ENCODE measurements at places on chromosomes 5 and 9. TPM values are rescaled to one million over a fixed set of nuclear protein-coding genes. Genes with fewer than 3 reads are reported as not detected.
A peak's percentile ranks its signal among the peaks of the same experiment; 100 is the strongest.

Gene CRB2
- not detected for polyA plus RNA-seq

Gene TTC33
- polyA plus RNA-seq = 1.4 TPM

Gene SPINK1
- polyA plus RNA-seq = not detected

Gene URM1
- 86.5 TPM for polyA plus RNA-seq

Gene CDHR2
- not detected for polyA plus RNA-seq

Gene ZNF879
- 1.2 TPM for polyA plus RNA-seq

Gene PLPP7
- 2.7 TPM for polyA plus RNA-seq

Gene ADAMTS16
- polyA plus RNA-seq = not detected

Gene CDH9
- polyA plus RNA-seq = not detected

Gene IRX1
- not detected for polyA plus RNA-seq

Gene LTC4S
- polyA plus RNA-seq = 6.3 TPM

Gene KCNV2
- not detected for polyA plus RNA-seq

Gene MYOZ3
- polyA plus RNA-seq = 0.59 TPM

GRCh38 chr9:36041506-36041905 lies 4.8 kb downstream of the RECK start:
- peaks cover 34% of the 10 kb centered on the region for H3K4me1 ChIP-seq
- H3K36me3 ChIP-seq = no peaks in the 10 kb centered on the region
- no peak overlapping the region for H3K4me3 ChIP-seq
- peak; percentile 29 for DNase-seq
- H3K27ac ChIP-seq = peak overlapping the region; percentile 14

DNA sequence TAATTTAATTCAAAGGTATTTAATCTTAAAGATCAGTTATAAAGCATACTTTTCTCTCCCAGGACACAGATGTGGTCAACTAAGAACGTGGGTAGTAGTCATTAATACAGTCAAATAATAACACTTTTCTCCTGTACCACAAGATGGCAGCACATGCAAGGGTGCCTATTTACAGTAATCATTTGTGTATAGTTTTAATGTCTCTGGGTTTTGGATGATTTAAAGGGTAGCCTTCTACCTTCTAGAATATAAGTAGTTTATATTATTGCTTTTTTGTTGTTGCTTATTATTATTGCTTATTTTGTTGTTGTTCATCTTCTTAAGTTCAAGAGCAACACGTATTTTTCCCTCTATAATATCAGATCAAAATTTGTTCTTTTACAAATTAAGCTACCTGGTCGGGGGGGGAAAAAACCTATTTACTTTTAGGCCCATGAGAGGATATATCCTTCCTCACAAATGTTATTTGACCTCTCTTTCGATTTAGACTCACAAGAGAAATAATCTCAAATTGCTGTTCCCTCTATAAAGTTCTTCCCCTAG lies 59.6 kb upstream of the SLC27A6 start:
- H3K4me3 ChIP-seq = no peak overlapping the region
- no peaks in the 10 kb centered on the region for H3K27me3 ChIP-seq
- H3K27ac ChIP-seq = no peak overlapping the region

DNA sequence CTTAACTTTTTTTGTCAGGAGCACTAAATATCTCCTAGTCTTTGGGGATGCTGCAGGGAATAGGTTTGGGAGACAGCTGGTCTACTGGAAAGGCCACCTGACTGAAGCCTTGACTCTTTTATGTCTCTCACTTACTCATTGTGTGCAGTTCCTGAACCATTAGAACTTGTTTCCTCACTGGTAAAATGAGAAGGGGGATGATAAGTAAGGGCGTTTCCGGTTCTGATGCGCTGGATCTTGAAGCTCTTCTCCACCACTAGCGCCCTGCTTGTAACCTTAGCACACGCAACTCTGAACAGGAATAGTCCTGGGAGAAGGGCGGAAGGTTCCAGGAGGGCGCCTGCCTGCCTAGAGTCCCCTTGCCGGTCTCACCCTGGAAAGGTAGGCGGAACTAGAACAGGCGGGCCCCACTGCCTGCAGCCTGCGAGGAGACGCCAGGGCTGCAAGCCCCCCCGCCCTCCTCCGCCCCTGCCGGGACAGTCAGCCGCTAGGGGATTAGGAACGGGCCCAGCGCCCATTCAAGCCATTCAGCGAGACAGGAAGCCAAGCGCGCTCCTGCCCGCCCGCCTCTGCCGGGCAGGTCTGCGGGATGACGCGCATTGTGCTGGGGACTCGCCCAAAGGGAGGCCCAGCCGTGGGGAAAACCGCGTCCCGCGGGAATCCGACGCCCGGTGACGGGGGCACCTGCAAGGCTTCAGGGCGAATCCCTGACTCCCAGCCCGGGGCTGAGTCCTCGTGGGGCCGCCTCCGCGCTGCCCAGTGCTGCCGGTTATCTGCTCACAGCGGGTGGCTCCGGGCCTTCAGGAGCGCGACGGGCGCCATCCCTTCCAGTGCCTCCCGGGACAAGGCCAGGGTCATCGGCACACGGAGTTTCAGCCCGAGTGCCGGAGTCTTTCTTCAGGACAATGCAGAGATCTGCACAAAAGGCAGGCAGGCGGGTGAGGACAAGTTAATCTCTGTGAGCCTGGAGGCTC lies 44.0 kb upstream of the XPA start:
- peaks cover 4% of the 10 kb centered on the region for H3K4me1 ChIP-seq
- H3K27me3 ChIP-seq = peaks cover 35% of the 10 kb centered on the region
- H3K36me3 ChIP-seq = no peaks in the 10 kb centered on the region
- peak; percentile 33 for DNase-seq

GRCh38 chr5:144009116-144009515 lies 161.3 kb downstream of the YIPF5 start:
- no peaks in the 10 kb centered on the region for H3K36me3 ChIP-seq
- no peak for DNase-seq
- no peaks in the 10 kb centered on the region for H3K27me3 ChIP-seq

GRCh38 chr5:20654746-20655145 lies 666.7 kb upstream of the CDH18 start:
- H3K4me3 ChIP-seq = no peak overlapping the region
- H3K27me3 ChIP-seq = no peaks in the 10 kb centered on the region
- no peak overlapping the region for H3K27ac ChIP-seq
- no peaks in the 10 kb centered on the region for H3K4me1 ChIP-seq
- H3K36me3 ChIP-seq = no peaks in the 10 kb centered on the region
- DNase-seq = no peak

DNA sequence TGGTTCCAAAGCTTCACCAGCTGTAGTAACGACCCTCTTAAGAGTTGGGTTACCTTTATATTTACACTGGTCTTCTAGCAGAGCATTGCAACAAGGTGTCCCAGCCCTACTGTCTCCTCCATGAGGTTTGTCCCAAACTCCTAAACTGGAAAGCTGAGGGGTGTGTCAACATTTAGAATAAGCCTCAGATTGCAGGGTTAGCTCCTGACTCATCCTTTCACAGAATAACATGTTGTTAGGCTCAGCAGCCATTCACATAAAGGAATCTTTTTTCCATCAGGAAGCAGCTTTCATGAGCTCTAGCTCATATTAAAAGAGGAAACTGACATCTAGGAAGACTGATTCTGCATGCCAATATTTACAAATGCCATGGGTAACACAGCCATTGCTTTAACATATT lies 238.7 kb downstream of the EFNA5 start:
- H3K27ac ChIP-seq = peak overlapping the region; percentile 25
- H3K36me3 ChIP-seq = no peaks in the 10 kb centered on the region
- H3K4me1 ChIP-seq = peaks cover 16% of the 10 kb centered on the region
- no peaks in the 10 kb centered on the region for H3K27me3 ChIP-seq

DNA sequence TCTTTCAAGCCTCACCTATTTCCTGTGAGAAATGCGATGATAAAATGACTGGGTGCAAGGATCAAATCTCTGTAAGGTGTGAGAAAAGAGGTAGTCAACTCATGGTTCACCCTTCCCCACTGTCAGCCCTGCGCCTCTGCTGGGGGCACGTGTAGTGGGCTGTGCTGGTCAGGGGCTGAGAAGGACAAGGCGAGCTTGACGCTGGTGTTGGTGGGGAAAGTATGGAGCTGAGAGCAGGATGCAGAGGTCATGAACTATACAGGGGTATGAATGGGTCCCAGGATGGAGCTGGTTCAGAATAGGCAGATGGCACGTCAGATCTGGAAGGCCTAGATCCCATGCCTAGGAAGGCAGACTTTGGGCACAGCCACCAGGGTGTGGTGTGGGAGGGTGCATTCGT lies 20.6 kb downstream of the PITX1 start:
- no peak overlapping the region for H3K27ac ChIP-seq
- DNase-seq = no peak
- no peaks in the 10 kb centered on the region for H3K4me1 ChIP-seq
- H3K27me3 ChIP-seq = no peaks in the 10 kb centered on the region
- H3K36me3 ChIP-seq = no peaks in the 10 kb centered on the region

DNA sequence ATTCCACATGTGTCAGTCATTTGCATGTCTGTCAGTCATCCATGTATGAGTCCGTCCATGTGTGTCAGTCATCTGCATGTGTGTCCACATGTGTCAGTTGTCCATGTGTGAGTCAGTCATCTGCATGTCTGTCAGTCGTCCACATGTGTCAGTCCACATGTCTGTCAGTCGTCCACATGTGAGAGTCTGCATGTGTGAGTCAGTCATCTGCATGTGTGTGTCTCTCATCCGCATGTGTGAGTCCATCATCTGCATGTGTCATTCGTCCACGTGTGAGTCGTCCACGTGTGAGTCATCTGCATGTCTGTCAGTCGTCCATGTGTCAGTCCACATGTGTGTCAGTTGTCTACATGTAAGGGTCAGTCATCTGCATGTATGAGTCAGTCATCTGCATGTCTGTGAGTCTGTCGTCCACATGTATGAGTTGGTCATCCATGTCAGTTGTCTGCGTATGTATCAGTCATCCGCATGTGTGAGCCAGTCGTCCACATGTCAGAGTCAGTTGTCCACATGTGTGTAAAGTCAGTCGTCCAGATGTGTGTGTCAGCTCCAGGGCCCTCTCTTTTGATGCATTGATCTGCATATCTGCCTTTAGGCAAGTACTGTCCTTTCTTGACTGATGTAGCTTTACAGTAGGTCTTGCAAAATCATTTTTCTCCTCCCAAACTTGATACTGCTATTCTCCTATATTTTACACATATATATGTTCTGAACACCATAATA lies 72.5 kb upstream of the CACNA1B start:
- H3K4me1 ChIP-seq = no peaks in the 10 kb centered on the region
- H3K36me3 ChIP-seq = no peaks in the 10 kb centered on the region
- H3K27ac ChIP-seq = no peak overlapping the region

DNA sequence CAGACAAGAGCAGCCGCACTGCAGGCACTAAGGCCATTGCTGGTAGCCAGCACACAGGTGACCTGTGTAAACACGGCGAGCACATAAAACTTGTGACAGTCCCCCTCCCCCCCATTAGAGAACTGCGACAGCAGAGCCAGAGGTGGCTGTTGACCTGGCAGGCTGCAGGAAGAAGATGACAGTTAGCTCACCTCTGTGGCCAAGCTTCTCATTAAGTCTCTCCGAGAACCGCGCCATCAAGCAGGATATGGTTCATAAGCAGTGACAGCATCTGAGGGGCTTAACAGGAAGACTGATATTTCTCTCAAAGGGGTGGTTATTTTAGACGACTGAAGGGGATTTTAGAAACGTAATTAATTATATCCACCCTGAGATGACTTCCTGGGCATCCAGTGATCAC lies 5.2 kb downstream of the SURF4 start:
- H3K4me1 ChIP-seq = peaks cover 20% of the 10 kb centered on the region
- H3K4me3 ChIP-seq = no peak overlapping the region
- no peaks in the 10 kb centered on the region for H3K27me3 ChIP-seq

- DNase-seq = no peak
- no peak overlapping the region for H3K4me3 ChIP-seq
- peaks cover 3% of the 10 kb centered on the region for H3K27me3 ChIP-seq
- no peaks in the 10 kb centered on the region for H3K4me1 ChIP-seq
Observed at GRCh38 chr9:133073086-133074014, 11.6 kb downstream of the CEL start.

DNA sequence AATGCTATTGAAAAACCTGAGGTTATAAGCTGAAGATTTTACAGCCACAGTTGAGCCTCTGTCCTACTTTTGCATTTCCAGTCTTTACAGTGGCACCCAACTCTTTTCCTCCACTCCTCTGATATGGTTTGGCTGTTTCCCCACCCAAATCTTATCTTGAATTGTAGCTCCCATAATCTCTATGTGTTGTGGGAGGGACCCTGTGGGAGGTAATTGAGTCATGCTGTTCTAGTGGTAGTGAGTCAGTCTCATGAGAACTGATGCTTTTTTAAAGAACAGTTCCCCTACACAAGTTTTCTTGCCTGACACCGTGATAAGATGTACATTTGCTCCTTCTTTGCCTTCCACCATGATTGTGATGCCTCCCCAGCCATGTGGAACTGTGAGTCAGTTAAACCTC lies 646.1 kb upstream of the SEMA6A start:
- DNase-seq = no peak
- H3K36me3 ChIP-seq = no peaks in the 10 kb centered on the region
- H3K4me1 ChIP-seq = no peaks in the 10 kb centered on the region
- H3K4me3 ChIP-seq = no peak overlapping the region
- H3K27ac ChIP-seq = no peak overlapping the region

GRCh38 chr9:137552022-137552768 lies 516 bp downstream of the MRPL41 start:
- H3K4me3 ChIP-seq = peak overlapping the region; percentile 62
- H3K4me1 ChIP-seq = peaks cover 9% of the 10 kb centered on the region
- H3K27ac ChIP-seq = peak overlapping the region; percentile 40
- H3K27me3 ChIP-seq = no peaks in the 10 kb centered on the region
- no peak for DNase-seq

- peaks cover 9% of the 10 kb centered on the region for H3K27me3 ChIP-seq
- H3K4me3 ChIP-seq = no peak overlapping the region
- H3K27ac ChIP-seq = no peak overlapping the region
Observed at GRCh38 chr5:74226716-74227485, 413.6 kb downstream of the ENC1 start.

DNA sequence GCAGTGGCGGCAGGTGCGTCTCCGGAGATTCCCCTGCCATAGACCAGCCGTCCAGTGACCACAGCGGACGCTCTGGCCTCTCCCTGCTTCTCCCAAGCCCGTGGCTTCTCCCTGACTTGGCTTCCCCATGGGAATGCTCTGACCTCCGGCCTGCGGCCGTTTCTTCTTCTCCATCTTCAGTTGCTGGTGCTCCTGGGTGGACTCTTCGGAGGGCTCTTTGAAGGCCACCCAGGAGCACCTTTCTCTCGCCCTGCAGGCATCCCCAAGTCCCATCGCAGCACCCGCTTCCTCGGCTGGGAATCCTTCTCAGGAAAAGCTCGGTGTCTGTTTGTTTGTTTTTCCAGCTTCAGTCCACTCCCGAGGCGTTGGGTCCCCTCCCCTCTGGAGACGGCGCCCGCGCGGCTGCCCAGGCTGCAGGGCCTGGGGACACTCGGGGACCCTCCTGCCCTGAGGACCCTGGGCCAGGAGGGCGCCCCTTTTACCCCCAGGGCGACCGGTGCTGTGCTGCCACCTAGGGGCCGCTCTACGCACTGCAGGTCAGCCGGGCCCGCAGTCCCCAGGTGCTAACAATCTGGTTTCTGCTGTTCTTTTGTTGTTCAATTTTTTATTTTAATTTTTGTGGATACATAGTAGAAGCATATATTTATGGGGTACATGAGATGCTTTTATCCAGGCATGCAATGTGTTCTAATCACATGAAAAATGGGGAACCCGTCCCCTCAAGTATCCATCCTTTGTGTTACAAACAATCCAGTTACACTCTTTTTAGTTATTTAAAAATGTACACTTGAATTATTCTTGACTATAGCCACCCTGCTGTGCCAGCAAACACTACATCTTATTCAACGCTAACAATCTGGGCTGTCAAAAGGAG lies 197.9 kb upstream of the ADAMTS16 start:
- H3K4me3 ChIP-seq = no peak overlapping the region
- no peaks in the 10 kb centered on the region for H3K36me3 ChIP-seq
- no peak overlapping the region for H3K27ac ChIP-seq
- H3K27me3 ChIP-seq = no peaks in the 10 kb centered on the region

Data from endothelial cell of umbilical vein (primary cell).